Activated T-cell treated with anti-CD3 and anti-CD28 coated beads for 24 hours (primary cell): ENCODE measurements at places on chromosomes 2 and 18.

GRCh38 chr2:225566798-225567197 is 167.3 kb downstream of the NYAP2 start:
- no peak for DNase-seq

GRCh38 chr2:167127135-167127534 is 238.9 kb downstream of the XIRP2 start:
- DNase-seq, result no peak

GRCh38 chr2:204331988-204332387 is 213.3 kb upstream of the PARD3B start:
- DNase-seq, result no peak

- no peak for DNase-seq
These were observed 271.5 kb downstream of the AGAP1 start for GRCh38 chr2:235765181-235765820.

GRCh38 chr2:233115741-233116140 is 55.6 kb downstream of the INPP5D start:
- DNase-seq, result no peak

DNA sequence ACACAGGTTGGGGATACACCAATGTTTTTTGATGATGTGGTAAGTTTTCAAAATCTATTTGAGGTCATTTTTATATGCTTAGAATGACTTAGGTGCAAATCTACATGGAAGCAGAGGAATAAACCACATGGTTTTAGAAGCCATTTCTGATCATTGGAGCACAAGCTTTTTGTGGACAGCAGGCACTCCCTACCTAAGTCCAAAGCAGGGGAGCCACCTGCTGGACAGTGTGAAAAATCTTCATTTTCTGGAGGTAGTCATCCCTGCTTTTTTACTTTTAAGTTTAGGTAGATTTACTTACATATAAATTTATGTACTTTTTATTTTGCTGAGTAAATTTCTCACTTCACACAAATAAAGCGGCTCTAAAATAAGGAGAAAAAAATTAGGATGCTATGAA is 323.2 kb downstream of the PLCL1 start:
- DNase-seq, result peak; percentile 20

DNA sequence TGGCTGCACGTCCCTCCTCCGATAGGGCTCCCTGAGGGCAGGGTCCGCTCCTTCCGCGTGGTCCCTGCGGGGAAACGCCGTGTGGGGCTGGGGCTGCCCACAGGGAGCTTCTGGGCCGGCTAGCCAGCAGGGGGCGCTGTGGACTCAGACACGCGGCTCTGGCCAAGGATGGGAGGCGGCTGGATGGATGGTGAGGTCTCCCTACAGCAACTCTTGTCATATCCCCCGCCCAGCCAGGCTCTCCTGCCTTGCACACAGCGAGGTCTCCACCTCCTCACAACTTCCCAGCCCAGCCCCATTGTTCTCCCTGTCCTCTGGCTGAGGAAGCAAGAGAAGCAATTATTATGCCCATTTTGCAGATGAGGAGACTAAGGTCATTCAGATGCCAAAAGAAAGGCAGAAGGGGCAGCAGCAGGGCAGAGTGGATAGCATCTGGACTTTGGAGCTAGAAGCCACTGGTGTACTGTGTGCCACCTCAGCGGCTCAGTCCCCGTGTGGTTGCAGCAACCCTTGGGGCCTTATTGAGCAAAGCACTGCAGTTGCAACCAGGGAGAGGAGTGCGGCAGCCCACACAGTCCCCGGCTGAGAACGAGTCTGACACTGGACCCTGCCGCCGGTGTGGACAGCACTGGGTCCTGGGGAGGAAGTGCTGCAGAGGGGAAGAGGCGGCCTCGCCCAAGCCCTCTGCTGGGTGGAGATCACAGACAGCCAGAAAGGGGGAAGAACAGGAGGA is 99.0 kb downstream of the ZFP36L2 start:
- DNase-seq, result peak; percentile 83

GRCh38 chr18:48310353-48310752 is 98.8 kb downstream of the ZBTB7C start:
- no peak for DNase-seq

DNA sequence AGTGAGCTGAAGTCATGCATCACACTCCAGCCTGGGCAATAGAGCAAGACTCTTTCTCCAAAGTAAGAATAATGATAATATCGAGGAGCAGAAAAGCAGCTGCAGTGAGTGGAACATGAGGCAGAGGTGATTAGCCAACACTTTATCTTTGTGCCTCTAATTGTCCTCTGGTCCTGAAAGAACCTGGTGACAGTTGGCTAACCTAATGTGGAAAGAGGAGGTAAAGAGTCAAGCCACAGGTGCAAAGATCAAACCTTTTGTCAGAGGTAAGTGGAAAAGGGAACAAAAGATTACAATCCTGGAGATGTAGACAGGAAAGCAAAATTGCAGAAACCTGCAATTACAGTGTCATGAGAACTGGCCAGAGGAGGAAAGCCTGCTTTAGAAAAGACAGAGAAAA is 53.5 kb upstream of the LCLAT1 start:
- no peak for DNase-seq
